CD4-positive, alpha-beta T cell treated with Interleukin-1 beta for 1 hour (primary cell): ENCODE measurements at places on chromosomes 2 and 18.
A peak's percentile ranks its signal among the peaks of the same experiment; 100 is the strongest.

- DNase-seq = no peak
Measured at GRCh38 chr2:54691445-54692135, 31.9 kb upstream of the EML6 start.

GRCh38 chr2:235570966-235571692 lies 77.3 kb downstream of the AGAP1 start:
- no peak for DNase-seq

DNA sequence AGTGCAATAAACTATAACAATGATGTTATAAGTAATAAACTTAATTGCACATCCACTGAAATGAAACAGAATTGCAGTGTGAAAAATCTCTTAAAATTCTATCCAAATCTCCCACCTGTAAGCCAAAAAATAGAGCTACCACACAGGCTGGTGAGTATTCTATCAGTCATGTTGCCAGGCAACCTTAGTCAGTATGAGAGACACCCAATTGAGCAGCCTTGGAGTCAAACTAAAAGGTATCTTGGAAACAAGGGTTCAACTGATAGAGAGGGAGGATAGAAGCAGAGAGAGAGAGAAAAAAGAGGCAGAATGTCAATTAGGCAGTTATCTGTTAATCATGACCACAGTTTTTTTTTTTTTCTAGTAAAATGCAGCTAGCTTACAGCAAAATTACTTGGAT lies 45.8 kb downstream of the GALNT13 start:
- DNase-seq = no peak

- DNase-seq = no peak
Measured at GRCh38 chr2:126751477-126751876, 95.5 kb downstream of the GYPC start.

GRCh38 chr2:40957508-40957907 lies 505.6 kb upstream of the SLC8A1 start:
- DNase-seq = no peak

GRCh38 chr2:28348921-28349320 lies 43.7 kb upstream of the FOSL2 start:
- no peak for DNase-seq

DNA sequence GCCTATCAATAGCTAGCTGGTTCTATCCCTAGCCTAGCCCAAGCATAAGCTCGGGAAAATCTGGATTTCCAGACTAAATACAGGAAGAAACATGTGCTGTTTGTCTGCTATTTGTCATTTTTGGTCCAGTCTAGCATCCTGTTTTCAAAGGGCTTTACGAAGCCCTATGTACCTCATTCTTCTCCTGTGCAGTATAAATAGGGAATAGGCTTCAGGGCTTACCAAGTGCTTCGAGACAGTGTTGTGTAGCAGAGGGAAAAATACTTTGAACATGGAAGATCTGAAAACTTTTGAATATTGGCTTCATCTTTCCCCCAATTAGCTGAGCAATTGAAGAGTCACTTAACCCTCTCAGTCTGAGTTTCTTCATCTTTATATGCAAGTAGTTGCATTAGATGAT lies 679.8 kb downstream of the TDRD15 start:
- no peak for DNase-seq

DNA sequence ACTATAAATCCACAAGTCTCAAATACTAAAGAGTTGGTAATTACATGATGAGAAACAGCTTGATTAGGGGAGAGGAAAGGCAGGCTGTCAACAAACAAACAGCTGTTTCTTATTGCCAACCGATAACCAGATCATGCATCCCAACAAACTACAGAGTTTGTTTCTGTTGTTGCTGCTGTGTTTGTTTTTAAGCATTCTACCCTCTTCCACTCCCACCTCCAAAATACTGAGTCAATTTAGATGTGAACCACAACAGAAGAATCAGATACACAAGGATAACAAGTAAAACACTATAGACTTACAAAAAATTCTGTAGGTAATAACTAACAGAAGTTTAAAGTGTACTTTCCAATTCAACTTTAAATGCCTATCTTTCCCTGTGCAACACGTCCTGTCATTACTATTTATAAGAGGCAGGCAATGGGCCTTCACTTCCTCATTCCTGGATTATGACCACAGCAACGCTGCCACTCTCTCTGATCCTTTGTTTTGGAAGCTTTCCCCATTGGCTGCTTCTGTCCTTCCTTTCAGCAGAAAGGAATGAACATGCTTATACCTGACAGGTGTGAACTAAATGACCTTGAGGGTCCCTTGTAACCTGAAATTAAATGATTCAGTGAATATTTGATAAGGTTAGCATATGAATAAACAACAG lies 152.0 kb downstream of the SRBD1 start:
- DNase-seq = no peak

- no peak for DNase-seq
Measured at GRCh38 chr2:108212671-108213070, 27.1 kb upstream of the SULT1C3 start.

GRCh38 chr2:237147317-237147716 lies 61.6 kb downstream of the COPS8 start:
- no peak for DNase-seq

GRCh38 chr2:215396595-215397313 lies 39.1 kb downstream of the FN1 start:
- DNase-seq = no peak

DNA sequence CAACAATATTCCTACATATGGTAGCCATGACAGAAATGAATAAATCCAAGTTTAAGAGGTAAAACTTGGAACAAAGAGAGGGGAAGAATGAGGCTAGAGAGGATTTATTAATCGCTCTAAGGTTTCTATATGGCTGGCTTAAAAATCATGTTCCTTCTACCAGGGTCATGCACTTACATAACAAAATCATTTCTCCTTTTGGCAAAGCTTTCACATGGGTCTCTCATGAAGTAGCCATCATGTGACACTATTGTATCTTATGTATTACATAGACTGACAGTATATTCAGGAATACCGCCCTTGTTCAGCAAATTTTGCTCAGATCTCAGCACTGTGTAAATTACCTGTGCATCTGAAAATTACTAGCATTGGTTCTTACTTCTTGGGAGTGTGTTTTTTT lies 1554.5 kb upstream of the SLC39A10 start:
- DNase-seq = no peak

- peak; percentile 25 for DNase-seq
Measured at GRCh38 chr2:224584111-224584784, 915 bp downstream of the CUL3 start.

- no peak for DNase-seq
Measured at GRCh38 chr2:241844831-241845578, 13.7 kb downstream of the PDCD1 start.

- no peak for DNase-seq
Measured at GRCh38 chr2:182606728-182607681, 109.1 kb upstream of the DNAJC10 start.

GRCh38 chr2:80040226-80040625 lies 264.3 kb downstream of the LRRTM1 start:
- DNase-seq = no peak

DNA sequence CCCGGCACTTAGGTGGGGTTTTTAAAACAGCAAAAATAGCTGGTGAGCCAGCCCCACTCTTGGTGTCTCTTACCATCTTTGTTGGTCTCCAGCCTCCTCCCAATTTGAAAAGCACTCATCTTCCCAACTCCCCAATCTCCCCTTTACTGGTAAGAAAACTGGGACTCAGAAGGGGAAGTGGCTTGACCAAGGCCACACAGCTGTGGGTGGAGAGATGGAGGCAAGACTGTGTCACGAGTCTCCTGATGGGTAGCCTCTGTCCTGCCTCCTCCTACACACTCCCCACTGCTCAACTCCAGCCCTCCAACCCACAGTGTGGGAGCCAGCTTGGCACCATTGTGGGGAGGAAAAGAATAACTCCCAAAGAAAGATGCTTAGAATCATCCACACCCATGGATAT lies 140.4 kb downstream of the SMAD2 start:
- DNase-seq = no peak

- DNase-seq = no peak
Measured at GRCh38 chr2:177796654-177797415, 275.7 kb downstream of the PDE11A start.

DNA sequence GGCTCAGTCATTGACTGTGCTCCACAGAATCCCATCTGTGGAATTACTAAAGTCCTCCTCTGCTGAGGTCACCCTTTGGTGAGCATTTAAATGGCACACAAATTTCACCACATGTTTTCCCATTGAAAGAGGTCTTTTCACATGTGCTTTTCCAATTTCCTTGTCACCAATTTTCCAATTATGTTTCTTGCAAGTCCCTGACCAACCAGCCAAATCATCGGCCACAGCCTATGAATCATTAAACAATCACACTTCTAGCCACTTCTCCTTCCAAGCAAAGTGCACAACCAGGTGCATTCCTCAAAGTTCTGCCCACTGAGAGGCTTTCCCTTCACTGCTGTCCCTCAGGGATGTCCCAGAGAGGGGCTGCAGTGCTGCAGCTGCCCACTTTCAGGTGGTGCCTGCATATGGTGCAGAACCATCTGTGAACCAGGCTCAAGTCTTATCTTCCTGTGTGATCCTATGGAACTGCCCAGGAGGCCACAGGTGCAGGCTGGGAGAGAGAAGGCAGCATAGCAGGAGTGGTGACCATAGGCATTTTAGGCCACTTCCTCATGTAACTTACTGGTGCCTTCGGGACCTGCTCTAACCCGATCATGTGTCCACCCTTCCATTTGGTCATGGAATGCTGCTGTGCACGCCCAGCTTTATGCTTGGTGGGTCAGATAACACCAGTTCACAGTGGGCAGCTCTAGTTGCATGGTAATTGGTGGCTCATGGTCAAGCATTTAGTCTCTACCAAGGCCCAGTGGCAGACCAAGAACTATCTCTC lies 153.0 kb downstream of the SEPTIN10 start:
- no peak for DNase-seq

- no peak for DNase-seq
Measured at GRCh38 chr2:209473930-209474419, 50.1 kb downstream of the MAP2 start.

- no peak for DNase-seq
Measured at GRCh38 chr2:10794876-10795275, 17.7 kb downstream of the PDIA6 start.

- DNase-seq = no peak
Measured at GRCh38 chr2:75054296-75054695, 95.9 kb downstream of the POLE4 start.

GRCh38 chr18:35122586-35123224 lies 81.5 kb downstream of the MAPRE2 start:
- no peak for DNase-seq

GRCh38 chr2:21256006-21256405 lies 132.2 kb downstream of the TDRD15 start:
- DNase-seq = peak; percentile 68

GRCh38 chr2:223221139-223221835 lies 169.3 kb downstream of the KCNE4 start:
- DNase-seq = no peak

DNA sequence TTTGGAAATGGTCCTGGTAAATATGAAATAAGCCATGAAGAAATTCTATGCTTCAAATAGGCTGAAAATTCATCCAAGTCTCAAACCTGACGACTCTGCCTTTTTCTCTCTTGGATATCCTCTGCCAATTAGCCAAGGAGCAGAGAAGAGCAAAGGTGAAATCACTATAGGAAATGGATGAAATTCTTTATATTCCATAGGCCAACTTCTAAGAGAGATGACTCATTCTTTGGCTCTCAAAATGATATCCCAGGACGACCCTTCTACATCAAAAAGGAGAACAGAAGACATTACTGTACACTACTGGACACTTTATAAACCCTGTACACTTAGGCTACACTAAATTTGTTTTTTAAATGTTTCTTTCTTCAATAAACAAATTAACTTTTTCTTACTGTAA lies 22.7 kb downstream of the PDE1A start:
- DNase-seq = no peak

GRCh38 chr2:209610631-209611030 lies 161.0 kb upstream of the UNC80 start:
- DNase-seq = no peak

GRCh38 chr2:234438305-234438977 lies 58.4 kb downstream of the ARL4C start:
- DNase-seq = no peak
